ENCODE measurements at places on chromosomes 5 and 9. TPM values are rescaled to one million over a fixed set of nuclear protein-coding genes. Genes with fewer than 3 reads are reported as not detected.

DNA sequence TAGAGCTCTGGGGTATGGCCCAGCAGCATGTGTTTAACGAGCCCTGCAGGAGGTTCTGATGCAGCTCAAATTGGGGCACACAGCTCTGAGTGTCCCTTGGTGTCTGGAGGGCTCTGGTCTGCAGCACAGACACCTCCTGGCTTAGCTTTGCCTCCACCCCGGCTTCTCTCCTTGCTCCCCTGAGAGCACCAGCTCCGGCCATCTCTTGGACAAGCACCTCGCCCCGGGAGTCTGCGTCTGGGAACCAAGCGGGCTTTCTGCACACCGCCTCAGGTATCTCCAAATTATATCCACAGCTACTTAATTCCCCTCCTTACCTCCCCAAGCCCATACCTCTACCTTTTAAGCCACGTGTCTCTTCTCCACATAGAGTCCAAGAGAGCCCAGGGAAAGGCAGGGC is 83.7 kb upstream of the IRX4 start:
- no peaks in the 10 kb centered on the region for H3K4me1 ChIP-seq
- peak; percentile 58 for DNase-seq
- no peaks in the 10 kb centered on the region for H3K27me3 ChIP-seq
- no peak overlapping the region for H3K4me3 ChIP-seq
- no peak overlapping the region for H3K27ac ChIP-seq

DNA sequence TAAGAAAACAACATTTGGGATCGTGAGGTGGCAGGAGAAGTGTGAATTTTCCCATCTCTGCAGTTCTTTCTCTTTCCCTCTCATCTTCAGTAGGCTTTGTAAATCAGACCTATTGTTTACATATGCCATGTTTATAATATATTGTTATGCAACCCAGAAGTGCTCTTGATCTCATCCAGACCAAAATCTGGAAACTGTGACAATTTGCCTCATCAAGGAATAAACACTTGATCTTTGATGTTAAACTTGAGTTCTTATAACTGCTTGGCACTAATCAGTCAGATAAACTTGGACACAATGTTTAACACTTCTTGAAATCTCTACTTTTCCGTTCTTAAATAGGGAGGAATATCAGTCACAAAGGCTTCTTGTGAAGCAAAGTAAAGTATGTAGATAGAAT is 384.7 kb downstream of the DMRT2 start:
- no peaks in the 10 kb centered on the region for H3K4me1 ChIP-seq
- H3K4me3 ChIP-seq: no peak overlapping the region
- H3K27ac ChIP-seq: no peak overlapping the region
- no peaks in the 10 kb centered on the region for H3K36me3 ChIP-seq

DNA sequence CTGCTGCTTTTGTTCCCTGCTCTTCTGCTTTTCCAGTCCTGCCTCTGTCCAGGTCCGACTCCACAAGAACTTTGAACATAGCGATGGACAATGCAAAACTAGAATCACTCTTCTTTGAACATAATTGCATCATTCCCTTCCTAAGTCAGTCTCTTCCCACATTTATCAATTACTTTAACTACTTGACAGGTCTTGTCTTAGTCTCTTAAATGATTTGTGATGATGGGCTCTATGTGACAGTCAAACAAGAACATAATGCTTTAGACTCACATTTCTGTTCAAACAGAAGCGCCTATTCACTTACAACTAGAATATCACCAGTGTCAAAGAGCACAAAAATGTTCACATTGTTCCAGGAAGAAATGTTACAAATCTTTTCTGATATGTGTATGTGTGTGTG is 278.1 kb downstream of the SH3GL2 start:
- H3K36me3 ChIP-seq: no peaks in the 10 kb centered on the region
- H3K27ac ChIP-seq: no peak overlapping the region
- DNase-seq: no peak
- H3K4me3 ChIP-seq: no peak overlapping the region
- H3K4me1 ChIP-seq: no peaks in the 10 kb centered on the region

- no peak overlapping the region for H3K27ac ChIP-seq
- no peaks in the 10 kb centered on the region for H3K27me3 ChIP-seq
- no peaks in the 10 kb centered on the region for H3K36me3 ChIP-seq
- DNase-seq: no peak
- no peaks in the 10 kb centered on the region for H3K4me1 ChIP-seq
Measured at GRCh38 chr5:36786448-36787012, 90.0 kb upstream of the NIPBL start.

- no peaks in the 10 kb centered on the region for H3K36me3 ChIP-seq
- H3K4me1 ChIP-seq: no peaks in the 10 kb centered on the region
- no peak overlapping the region for H3K4me3 ChIP-seq
- H3K27me3 ChIP-seq: no peaks in the 10 kb centered on the region
- no peak overlapping the region for H3K27ac ChIP-seq
Measured at GRCh38 chr5:117761186-117761585, 1186.6 kb upstream of the SEMA6A start.

- peaks cover 15% of the 10 kb centered on the region for H3K36me3 ChIP-seq
- H3K27ac ChIP-seq: peak within 1 kb of the TSS; percentile 97
- peak within 1 kb of the TSS; percentile 77 for H3K4me3 ChIP-seq
- no peaks in the 10 kb centered on the region for H3K27me3 ChIP-seq
- DNase-seq: peak; percentile 94
Measured at GRCh38 chr9:126860077-126860756, at the start of gene ZBTB34. Gene ZBTB34, plus strand, starts transcription at chr9:126860639. Its CDS starts 18,761 bp downstream, at chr9:126879400.

DNA sequence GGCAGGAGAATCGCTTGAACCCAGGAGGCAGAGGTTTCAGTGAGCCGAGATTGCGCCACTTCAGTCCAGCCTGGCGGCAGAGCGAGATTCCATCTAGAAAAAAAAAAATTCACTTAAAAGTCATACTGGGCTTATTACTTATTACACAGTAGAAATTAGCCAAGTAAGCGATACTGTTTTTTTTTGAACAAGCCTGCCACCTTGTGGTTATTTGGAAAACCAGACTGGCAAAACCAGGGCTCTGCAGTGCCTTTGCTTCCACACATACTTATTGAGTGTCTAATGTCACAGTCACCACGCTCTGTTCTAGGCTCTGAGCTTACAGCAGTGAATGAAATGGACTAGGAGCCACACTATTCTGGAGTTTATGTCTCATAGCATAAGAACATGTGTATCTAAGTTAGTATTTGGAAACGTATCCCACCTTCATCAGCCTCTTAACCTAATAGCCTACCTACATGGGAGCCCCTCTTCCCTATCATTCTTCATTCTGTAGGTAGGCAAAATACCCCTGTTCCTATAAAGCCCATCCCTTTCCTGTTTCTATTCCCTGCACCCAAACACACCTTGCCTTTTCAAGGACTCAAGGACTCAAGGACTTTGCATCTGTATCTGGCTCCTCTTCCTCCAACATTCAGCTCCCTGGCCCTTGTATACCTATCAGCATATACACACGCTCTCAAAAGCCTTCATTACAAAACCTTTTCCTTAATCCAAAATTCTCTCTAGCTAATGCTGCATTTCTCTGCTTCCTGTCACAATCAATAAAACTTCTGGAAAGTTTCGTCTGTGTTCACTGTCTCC is 13.9 kb upstream of the BASP1 start:
- H3K36me3 ChIP-seq: no peaks in the 10 kb centered on the region
- H3K27me3 ChIP-seq: no peaks in the 10 kb centered on the region
- H3K4me3 ChIP-seq: no peak overlapping the region
- no peak overlapping the region for H3K27ac ChIP-seq
- H3K4me1 ChIP-seq: no peaks in the 10 kb centered on the region

GRCh38 chr5:115842089-115842935 is 577 bp downstream of the AP3S1 start:
- peak overlapping the region; percentile 94 for H3K4me3 ChIP-seq
- peaks cover 77% of the 10 kb centered on the region for H3K4me1 ChIP-seq
- peak overlapping the region; percentile 97 for H3K27ac ChIP-seq
- peaks cover 10% of the 10 kb centered on the region for H3K36me3 ChIP-seq
- DNase-seq: no peak
- no peaks in the 10 kb centered on the region for H3K27me3 ChIP-seq

GRCh38 chr5:79955941-79956670 is 35.0 kb downstream of the MTX3 start:
- no peak overlapping the region for H3K27ac ChIP-seq
- no peak overlapping the region for H3K4me3 ChIP-seq
- DNase-seq: no peak
- H3K27me3 ChIP-seq: peaks cover 3% of the 10 kb centered on the region

DNA sequence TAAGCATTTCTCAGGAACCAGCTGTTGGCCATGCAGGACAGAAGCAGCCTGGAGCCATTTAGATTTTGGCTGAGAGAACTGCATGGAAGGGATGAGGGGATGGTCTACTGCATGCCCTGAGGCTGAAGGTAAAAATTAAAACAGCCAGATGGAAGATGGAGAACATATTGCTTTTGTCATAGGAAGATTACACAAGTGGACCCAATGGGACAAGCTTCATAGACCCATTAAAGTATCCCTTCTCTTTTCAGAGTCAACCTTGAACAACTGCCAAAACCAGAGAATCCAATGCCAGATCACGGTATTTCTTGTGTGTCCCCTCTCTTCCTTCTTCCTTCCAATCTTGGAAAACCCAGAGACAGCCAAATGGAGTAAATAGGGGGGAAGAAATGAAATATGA is 253.4 kb downstream of the NR2F1-AS1 start:
- H3K4me3 ChIP-seq: no peak overlapping the region
- no peaks in the 10 kb centered on the region for H3K36me3 ChIP-seq
- no peaks in the 10 kb centered on the region for H3K27me3 ChIP-seq
- DNase-seq: no peak
- H3K27ac ChIP-seq: no peak overlapping the region

DNA sequence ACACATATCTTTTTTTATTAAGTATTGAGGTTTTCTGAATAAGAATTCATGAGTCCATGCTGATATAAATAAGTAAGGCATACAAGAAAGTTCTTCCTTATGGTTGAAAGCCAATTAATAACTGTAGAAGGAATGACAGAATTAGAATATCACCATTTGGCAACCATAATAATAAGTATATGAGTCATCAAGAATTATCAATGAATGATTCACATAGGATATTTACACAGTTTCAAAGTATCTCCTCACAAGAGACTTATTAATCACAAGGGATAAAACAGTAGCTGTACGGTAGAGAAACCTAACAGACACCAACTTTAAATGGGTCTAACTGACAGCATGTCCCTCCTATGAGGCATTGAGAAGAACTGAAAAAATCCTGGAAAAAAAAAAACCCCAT is 161.6 kb downstream of the NR3C1 start:
- H3K4me3 ChIP-seq: no peak overlapping the region
- no peaks in the 10 kb centered on the region for H3K4me1 ChIP-seq
- no peak for DNase-seq
- no peaks in the 10 kb centered on the region for H3K36me3 ChIP-seq
- H3K27me3 ChIP-seq: no peaks in the 10 kb centered on the region

Gene CAPSL
- not detected for polyA plus RNA-seq

Gene CDKN2B-AS1
- polyA plus RNA-seq: 1.0 TPM

Gene MSMP
- 1.6 TPM for polyA plus RNA-seq

All from spleen (tissue), 13 donors.